Stimulated activated CD4-positive, alpha-beta T cell treated with anti-CD3 and anti-CD28 coated beads, Interleukin-2, amount 100 ng/mL, for 48 hours (primary cell): ENCODE measurements at places on chromosomes 12 and 14.

- DNase-seq, result no peak
Measured at GRCh38 chr12:22459838-22460490, 84.4 kb downstream of the C2CD5 start.

DNA sequence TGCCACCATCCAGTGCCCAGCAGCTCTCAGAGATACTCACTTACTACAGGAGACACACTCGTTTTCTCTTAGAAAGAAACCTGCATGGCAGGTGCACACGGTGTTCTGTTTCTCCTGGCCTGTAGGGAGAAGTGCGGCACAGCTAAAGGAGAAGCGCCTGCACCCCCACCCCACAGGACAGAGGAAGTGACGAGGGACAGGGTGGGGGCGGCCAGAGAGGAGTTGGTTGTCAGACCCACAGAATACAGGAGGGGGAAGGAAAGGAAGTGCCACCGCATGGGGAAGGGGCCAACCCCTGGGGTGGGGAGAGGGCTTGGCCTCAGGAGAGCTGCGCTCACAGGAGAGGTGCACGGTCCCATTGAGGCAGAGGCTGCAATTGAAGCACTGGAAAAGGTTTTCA is 8.8 kb downstream of the TNFRSF1A start:
- DNase-seq, result no peak

GRCh38 chr12:56877195-56878009 is 56.8 kb downstream of the SDR9C7 start:
- no peak for DNase-seq

DNA sequence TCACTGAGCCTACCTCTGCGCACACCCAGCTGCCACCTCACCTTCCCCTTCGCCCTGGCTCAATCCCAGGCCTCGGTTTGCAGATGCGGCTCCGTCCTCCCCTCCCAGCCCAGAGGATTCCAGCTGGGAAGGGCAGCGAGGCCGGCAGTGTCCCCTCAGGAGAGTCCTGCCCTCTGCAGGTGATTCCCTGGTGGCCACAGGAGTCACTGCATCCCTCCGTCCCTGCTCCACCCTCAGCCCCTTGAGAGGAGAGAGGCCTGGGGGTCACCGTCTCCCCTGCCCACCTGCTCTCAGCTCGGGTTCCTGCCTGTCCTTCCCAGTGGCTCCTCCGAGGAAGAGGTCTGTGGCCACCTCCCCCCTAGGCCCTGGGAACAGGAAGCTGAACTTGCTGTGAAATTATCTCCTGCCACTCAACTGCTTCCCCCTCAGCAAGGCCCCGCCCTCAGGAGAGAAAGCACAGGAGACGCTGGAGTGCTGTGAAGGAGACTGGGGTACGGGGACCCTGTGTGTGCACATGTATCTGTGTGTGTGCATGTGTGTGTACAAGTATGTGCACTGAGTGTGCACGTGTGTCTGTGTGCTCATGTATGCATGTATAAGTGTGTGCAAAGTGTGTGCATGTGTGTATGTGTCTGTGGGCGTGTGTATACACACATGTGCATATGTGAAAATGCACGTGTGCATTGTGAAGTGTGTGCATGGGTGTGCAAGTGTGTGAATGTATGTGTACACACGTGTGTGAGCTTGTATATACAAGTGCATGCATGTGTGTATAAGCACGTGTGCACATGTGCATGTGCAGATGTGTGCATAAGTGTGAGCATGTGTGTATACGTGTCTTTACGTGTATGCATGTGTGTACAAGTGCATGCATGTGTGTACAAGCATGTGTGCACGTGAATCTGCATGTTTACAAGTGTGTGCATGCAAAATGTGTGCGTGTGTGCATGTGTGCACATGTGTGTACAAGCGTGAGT is 13.2 kb upstream of the GALNT9 start:
- no peak for DNase-seq

DNA sequence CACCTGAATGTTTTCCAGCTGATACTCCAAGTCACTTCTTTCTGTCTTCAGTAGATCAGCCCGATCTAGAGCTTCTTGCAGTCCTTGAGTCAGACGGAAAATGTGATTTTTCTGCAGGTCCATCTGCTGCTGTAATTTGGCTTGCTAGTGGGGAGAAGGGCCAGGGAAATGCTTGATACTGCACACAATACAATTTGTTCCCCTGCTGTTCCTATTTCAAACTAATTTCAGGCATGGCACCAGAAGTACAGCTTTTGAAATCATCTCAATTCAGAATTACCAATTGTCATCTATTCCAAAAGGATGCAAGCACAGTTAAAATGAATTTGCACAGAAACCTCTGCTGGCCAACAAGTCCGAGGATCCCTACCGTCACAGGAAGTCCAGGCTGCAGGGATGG is 53.4 kb downstream of the PRKAB1 start:
- DNase-seq, result no peak

DNA sequence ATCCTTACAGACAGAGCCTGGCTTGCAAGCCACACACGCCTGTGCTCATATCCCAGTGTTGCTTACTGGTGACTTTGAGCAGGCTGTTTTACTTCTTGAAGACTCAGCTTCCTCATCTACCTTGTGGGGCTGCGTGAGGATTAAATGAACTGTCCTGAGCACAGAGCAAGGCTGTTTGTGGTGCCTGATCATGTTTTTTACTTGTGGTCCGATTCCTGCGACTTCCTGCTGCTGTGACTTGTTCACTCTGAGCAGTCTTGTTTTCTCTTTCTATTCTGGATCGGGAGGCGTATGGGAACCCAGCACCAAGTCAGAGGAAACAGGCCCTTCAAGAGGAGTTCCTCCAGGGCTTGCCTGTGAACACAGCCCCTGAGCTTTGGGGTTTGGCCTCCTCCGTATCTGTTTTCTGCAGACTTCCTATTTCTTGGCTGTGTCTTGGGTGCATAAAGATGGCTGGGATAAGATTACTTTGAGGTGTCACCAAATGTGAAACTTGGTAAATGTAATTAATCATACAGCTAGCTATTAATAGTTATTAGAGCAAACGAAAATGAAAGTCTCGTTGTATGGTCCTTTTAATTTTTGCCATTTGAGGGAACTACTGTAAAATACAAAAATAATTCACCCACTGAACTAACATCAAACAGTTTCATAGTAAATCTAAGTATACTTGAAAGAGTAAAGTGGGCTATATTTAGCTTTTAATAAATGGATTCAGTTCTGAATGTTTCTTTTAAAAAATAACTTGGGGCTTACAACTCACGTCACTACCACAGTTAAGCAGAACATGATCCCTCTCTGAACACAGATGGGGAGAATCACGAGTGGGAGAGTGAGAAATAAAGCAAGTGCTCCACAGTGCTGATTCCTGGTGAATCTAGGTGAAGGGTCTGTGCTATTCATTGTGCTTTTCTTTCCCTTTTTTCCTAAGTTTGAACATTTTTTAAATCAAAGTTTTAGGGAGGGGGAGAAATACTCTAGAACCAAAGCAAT is 251.5 kb downstream of the FOXN3 start:
- no peak for DNase-seq

GRCh38 chr14:61774861-61775260 is 12.6 kb downstream of the SNAPC1 start:
- DNase-seq, result no peak

DNA sequence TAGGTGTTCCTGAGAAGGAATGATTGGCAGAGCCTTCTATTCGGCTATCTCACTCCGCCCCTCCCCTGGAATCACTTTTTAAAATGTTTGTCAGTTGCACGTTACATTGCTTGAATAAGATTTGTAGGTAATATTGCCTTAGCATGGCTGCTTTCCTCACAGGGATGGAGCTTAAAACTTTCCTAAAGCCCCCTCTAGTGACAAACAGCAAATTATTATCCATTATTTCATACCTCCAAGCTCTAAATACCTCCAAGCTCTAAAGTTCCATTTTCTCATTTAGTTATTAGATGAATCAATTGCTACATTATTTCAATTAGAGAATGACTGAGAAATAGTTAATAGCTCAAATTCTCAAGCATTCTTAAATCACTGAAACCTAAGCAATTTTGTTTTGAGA is 5.1 kb upstream of the SPATA7 start:
- no peak for DNase-seq

DNA sequence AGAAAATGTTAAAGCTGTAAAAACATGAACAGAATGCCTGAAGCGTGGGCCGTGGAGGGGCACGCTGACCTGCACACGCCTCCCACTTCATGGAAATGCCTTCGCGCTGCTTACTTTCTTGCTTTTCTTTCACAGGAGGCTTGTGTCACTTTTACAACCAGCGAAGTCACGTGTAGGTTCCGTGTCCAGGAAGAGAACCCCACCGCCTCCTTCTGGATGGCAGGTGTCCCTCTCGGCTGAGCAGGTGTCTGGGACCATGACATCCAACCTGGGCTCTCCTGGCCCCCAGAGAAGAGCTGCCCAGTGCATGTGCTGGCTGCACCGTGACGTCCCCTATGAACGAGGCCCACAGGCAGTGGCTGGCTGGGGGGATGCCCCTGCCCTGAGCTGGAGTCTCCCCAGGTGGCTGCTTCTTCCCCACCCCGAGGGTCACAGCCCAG is 345.0 kb upstream of the SFSWAP start:
- DNase-seq, result no peak

GRCh38 chr14:106690333-106690891 is 1164.0 kb downstream of the TMEM121 start:
- no peak for DNase-seq

DNA sequence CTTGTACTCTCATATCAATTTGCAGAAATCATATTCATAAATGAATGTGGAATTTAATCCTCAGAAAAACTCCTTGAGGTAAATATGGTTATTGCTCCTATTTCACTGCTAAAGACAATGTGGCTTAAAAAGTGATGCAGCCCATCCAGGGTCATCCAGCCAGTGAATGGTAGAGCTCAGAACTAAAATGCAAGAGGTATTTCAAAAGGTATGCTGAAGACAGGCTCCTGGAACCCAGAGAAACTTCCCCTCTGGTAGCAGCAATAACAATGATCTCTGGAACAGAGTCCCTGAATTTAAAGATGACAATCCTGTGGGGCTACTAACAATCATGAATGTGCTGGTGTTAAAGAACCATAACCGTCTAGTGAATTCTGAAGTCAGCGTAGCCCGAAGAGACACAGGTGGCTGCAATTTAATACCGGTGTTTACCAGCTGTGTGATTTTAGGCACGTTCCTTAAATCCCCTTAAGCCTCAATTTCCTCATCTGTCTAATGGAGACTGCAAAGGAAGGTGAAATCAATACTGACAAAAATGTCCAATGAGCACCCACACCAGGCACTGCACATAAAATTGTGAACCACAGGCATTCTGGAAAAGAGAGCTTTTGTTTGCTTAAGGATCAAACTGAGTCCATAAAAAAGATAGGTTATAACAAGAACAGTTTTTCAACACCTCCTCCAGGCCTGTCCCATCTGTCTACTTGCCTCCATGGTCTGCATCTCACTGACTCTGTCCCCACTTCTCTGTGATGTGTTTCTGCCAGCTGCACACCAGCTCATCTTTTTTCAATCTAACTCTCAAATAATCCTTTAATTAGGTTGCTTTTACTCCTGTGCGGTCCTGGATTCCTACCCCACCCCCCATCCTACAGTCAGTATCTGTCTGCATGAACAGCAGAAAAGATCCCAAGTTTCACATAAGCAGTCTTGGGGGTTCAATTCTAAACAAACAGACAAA is 10.5 kb downstream of the TM7SF3 start:
- no peak for DNase-seq

- no peak for DNase-seq
Measured at GRCh38 chr12:10207136-10207535, 5.5 kb upstream of the GABARAPL1 start.

DNA sequence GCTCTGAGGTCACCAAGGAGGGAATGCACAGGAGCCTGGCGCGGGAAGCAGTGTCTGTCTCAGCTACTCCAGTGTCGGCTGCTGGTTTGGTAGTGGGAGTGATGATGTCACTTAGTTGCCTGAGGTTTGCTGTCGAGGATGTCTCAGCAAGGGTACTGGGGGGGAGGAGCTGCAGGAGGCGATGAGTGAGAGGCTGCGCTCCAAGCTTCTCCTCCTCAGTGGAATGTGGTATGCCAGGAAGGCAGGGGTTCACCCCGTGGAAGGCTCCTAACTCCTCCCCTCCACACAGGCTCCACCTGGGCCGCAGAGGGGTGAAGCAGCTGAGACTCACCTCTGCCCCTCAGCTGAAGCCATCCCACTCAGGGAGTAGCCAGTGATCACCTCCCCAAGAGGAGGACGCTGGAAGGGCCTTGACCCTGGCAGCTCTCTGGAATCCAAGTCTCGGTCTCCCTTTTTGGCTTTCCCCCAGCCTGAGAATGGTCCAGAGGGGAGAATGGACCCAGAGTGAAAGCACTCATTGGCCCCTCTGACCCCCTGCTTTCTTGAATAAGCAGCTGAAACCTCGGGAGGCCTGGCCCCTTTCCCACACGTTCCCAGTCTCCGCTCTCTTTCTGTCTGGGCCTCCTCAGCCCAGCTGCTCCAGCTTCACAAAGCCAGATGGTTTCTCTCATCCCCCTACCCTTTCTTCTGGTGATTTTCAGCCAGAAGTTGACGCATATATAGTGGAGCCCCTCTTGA is 178.9 kb upstream of the FKBP4 start:
- no peak for DNase-seq

DNA sequence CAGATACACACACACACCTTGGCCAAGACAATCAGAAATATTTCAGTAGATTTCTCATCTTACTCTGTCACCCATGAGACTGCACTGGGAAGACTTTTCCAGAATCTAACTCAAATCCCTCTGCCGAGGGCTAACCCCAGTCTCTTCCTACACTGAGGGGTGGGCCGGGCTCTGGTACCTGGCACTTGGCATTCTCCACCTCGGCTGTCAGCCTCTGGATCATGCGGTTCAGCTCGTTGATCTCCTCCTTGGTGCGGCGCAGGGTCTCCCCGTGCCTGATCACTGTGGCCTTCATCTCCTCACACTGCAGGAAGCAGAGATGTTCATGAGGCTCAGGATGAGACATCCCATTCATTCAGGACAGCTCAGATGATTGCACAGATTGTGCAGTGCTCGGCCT is 4.9 kb downstream of the KRT83 start:
- DNase-seq, result no peak

DNA sequence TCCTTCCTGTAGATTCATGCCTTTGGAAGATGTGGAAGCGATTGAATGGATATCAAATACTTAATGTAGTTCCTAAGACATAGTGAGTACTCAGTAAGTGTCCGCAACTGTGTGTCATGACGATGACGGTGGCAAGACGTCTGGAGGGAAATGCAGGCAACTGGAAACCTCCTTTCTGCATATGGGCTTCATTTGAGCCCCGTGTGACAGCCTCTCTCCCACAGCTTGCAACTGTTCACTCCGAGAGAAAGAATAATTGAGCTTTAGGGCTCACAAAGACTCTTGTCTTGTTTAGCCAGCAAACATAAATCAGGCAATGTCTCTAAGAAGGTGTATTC is 6.9 kb downstream of the CFAP251 start:
- no peak for DNase-seq

DNA sequence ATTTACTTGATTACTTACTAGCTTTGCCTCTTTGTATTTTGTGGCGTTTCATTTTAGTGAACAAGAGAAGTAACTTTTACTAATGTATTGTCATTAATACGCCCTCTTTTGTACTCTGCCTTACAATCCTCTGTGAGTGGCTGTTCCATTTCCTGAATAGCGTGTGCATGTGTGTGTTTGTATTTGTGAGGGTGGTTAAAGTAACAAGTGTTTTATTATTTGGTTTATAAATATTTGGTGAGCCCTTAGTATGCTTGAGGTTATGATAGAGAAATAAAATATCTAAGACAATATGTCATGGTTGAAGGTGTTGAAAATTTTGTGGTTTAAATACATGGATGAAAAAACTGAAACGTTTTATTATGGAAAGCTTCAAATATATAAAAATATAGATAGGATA is 71.7 kb upstream of the REP15 start:
- DNase-seq, result no peak

GRCh38 chr12:16526693-16527092 is 79.3 kb downstream of the LMO3 start:
- DNase-seq, result no peak

- no peak for DNase-seq
Measured at GRCh38 chr12:89999699-90000505, 291.3 kb upstream of the ATP2B1 start.

- no peak for DNase-seq
Measured at GRCh38 chr14:77709412-77709811, 1.5 kb downstream of the SLIRP start.
